Ureter (tissue), 1 donor: ENCODE measurements at places on chromosomes 1 and 21. TPM values are rescaled to one million over a fixed set of nuclear protein-coding genes. Genes with fewer than 3 reads are reported as not detected.

The DNAI4 gene
- 17.2 TPM for total RNA-seq

The CITED4 gene
- total RNA-seq, result 17.9 TPM

- DNase-seq, result no peak
Observed at GRCh38 chr21:33855190-33855589, 60.4 kb downstream of the ATP5PO start.

- no peak for DNase-seq
Observed at GRCh38 chr21:32403201-32403777, 9.2 kb upstream of the EVA1C start.

GRCh38 chr1:20372676-20373075, 82.0 kb downstream of the VWA5B1 start:
- no peak for DNase-seq

- DNase-seq, result no peak
Observed at GRCh38 chr21:18384771-18385170, 18.8 kb downstream of the TMPRSS15 start.

DNA sequence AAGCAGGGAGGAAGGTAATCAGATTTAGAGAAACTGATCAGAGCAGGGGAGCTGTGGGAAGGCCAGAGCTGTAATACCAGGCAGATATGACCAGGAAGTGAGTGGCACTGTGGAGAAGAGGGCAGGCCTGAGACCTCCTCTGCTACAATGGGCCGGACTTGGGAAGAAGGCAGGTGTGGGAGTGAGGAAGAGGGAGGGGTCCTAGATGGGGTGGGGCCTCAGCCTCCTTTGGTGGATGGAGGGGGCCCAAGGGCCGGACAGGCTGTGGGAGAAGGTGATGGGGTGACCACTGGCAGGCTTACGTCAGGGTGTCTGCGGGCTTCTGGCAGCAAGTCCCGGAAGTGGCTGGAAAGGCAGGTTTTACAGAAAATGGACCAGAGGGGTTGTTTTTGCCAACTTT, 5.0 kb upstream of the HPCA start:
- DNase-seq, result no peak
